ENCODE measurements at places on chromosomes 4 and X. TPM values are rescaled to one million over a fixed set of nuclear protein-coding genes. Genes with fewer than 3 reads are reported as not detected.

OPHN1 gene
- total RNA-seq: 6.9 TPM

GPRASP3 gene
- 4.5 TPM for total RNA-seq

ITGB1BP2 gene
- 10.7 TPM for total RNA-seq

SOWAHB gene
- total RNA-seq: 0.28 TPM

TRIM60 gene
- not detected for total RNA-seq

ADH7 gene
- not detected for total RNA-seq

GAGE13 gene
- total RNA-seq: not detected

DNAAF6 gene
- not detected for total RNA-seq

MID1 gene
- total RNA-seq: 47.2 TPM

PIR gene
- 14.5 TPM for total RNA-seq

MAGEA1 gene
- total RNA-seq: not detected

AR gene
- total RNA-seq: 7.8 TPM

TDO2 gene
- total RNA-seq: 0.49 TPM

CFP gene
- total RNA-seq: 14.3 TPM

NOX1 gene
- total RNA-seq: 0.33 TPM

NAP1L2 gene
- 6.1 TPM for total RNA-seq

ODAPH gene
- not detected for total RNA-seq

INTU gene
- total RNA-seq: 9.4 TPM

IBSP gene
- total RNA-seq: not detected

RIPPLY1 gene
- total RNA-seq: not detected

ASB12 gene
- total RNA-seq: not detected

TMEM35A gene
- 62.1 TPM for total RNA-seq

EOLA2 gene
- total RNA-seq: 17.8 TPM

CT45A3 gene
- not detected for total RNA-seq

CT45A1 gene
- total RNA-seq: not detected

SHROOM3 gene
- total RNA-seq: 5.1 TPM
